ENCODE measurements at places on chromosomes 16 and 17.

GRCh38 chr16:29909391-29909790, 9.1 kb downstream of the ASPHD1 start:
- no peak for DNase-seq

- no peak for DNase-seq
Measured at GRCh38 chr16:84483882-84484565, 20.4 kb downstream of the MEAK7 start.

DNA sequence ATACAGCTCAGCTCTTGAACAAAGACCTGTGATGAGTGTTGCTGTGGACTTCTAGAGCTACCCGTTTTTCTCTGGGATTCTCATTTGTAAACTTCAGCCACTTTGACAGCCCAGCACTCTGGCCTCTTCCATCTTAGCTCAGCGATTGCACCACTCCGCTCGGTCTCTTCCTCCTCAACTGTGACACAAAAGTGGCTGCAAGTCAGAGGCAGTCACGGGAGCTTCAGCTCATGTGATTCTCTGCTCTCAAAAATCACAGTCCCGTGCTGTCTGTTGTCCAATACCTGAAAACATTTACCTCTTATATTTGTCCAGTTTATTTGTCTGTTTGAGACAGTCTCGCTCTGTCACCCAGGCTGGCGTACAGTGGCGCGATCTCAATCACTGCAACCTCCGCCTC, 75.7 kb upstream of the DNAH17 start:
- no peak for DNase-seq

GRCh38 chr16:81718637-81719036, 60.5 kb upstream of the PLCG2 start:
- no peak for DNase-seq

- DNase-seq: no peak
Measured at GRCh38 chr17:62823111-62823893, 15.2 kb upstream of the MARCHF10 start.

GRCh38 chr16:49344401-49344800, 29.2 kb upstream of the C16orf78 start:
- no peak for DNase-seq

Measured in activated CD4-positive, alpha-beta T cell treated with anti-CD3 and anti-CD28 coated beads for 24 hours (primary cell).